Activated CD4-positive, alpha-beta T cell treated with anti-CD3 and anti-CD28 coated beads, Interleukin-2, Interleukin-6, amounts not matched to agents 100 ng/mL and 50 ng/mL, durations not matched to agents 16 hours and 8 hours (primary cell): ENCODE measurements at places on chromosomes 3 and 15.
A peak's percentile ranks its signal among the peaks of the same experiment; 100 is the strongest.

- DNase-seq: no peak
Observed at GRCh38 chr3:131350506-131350905, 31.1 kb upstream of the NUDT16 start.

GRCh38 chr3:28287046-28287445 lies 45.6 kb downstream of the CMC1 start:
- DNase-seq: no peak

- DNase-seq: peak; percentile 74
Observed at GRCh38 chr15:96330450-96331143, at the start of gene NR2F2. Gene NR2F2 (plus strand): TSS chr15:96330700. CDS start chr15:96332106, 1,406 bp downstream.

DNA sequence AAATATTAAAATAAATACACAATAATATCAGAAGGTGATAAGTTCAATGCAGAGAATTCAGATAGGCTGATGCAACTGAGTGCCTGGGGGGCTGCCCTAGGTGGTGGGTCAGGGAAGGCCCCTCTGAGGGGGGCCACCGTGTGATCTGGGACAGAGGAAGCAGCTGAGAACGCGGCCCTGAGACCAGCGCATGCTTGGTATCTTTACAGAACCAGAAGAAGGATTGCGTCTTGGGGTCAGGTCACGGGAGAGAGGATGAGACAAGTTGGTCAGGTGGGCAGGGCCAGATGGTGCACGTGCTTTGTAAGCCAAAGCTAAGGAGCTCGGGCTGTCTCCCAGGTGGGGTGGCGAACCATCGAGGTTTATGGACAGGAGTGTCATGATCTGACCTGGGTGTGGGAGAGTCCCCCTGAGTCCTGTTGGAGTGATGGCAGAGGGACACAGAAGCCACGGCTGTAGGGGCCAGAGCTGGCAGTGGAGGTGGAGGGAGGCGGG lies 121.2 kb downstream of the ETFA start:
- no peak for DNase-seq

DNA sequence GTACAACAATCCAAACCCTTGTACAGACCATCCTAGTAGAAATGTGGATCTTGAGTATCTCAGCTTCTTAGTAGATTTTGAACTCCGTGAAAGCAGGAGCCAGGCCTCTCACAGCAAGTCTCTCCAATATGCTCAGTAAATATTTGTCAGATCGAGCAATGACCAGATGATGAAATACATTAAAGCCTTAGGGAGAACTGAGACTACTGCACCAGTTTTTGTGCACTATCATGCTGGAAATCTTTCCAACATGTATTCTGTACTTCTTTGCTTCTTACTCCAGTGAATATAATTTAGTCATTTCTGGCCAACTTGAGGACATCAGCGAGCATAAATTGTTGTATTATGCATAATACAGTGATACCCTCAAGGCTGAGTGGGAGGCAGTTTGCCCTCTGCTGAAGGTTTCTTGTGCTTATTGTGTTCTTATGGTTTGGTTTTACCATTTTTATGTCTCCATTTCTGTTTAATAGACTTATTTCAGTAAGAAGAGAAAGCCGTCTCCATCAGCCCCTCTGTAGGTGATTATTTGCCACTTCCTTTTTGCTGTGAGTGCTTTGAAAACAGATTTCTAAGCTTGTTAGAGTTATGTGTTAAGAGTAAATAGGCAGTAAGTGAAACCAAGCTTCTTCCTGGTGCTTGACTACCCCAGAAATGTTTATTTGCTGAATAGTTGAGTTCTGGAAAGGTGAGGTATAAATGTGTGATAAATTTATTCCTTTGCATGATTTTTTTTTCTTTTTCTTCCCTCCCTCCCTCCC lies 147.1 kb downstream of the PGPEP1L start:
- no peak for DNase-seq

DNA sequence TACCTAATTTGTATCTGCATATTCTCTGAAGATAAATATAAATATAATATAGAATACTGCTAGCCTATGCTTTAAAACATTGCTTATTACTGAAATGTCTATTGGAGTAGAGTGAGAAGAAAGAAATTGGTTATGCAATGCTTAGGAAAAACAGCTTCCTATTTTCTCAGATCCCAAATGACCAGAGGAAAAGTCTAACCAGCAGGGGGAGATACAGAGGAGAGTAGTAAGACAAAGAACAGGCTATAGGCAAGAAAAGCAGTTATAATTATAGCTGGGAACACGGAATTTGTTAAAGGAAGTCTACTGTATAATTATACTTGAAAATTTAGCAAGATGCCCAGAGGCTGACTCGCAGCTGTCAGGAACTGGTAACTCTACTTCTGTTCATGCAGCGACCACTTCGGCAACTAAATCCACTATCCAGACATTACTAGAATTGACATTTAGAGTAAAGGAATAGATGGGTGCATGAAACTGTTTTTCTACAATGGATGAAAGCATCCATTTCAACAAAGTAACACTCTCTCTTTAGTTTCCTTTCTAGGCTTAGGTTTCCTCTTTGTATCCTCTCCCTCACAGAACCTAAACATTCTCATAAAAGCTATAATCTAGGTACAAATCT lies 97.2 kb downstream of the TBC1D5 start:
- peak; percentile 13 for DNase-seq

- no peak for DNase-seq
Observed at GRCh38 chr3:168585544-168585943, 489.8 kb upstream of the GOLIM4 start.

DNA sequence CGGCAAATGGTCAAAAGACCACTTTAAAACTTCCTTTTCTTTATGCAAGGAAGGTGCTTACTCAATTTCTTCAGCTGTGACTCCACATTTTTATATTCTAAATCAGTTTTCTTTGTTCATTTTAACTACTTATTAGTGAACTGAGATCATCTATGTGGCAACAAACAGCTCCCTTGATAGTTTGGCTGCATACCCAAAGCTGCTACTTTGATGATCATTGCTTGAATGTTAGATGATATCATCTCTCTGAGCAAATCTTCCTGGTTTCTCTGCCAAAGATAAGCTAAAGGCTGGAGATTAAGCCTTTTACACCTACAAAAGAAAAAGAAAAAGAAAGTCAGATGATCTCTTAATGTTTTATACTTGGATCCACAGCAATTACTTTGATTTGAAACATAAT lies 95.5 kb downstream of the DPH6 start:
- no peak for DNase-seq

- DNase-seq: no peak
Observed at GRCh38 chr3:42846685-42847522, 28.8 kb downstream of the CYP8B1 start.

- no peak for DNase-seq
Observed at GRCh38 chr3:3023111-3023745, 86.9 kb downstream of the IL5RA start.

DNA sequence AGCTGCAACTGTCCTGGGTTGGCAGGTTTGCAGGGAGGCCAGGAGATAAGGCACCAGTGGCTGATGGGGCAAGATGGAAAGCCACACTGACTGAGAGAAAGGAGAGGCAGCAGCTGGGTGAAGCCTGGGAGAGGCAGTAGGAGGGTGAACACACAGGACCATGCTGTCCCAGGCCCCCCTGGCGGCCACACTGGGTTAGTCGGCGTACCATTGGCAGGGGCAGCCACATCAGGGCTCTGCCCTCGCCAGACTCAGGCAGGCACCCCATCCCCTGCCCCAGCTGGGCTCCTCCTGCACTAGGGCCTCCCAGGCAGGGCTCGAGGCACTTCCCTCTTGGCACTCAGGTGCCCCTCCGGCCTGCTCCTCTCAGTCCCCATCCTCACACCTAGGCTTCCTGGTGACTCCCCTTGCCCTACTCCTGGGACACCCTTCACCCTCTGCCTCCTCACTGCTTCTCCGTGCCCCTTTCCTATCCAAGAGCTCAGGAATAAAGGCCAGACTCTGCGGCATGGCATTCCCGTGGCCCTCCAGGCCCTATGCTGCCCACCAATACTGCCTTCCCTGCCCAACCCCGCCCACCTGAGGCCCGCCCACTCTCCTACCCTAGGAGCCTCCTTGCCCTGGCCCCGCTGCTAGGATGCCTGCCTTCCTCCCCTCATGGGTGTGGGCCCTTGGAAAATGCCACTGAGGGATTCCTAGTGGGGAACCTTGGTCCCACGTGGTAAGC lies 28.7 kb upstream of the DUSP7 start:
- no peak for DNase-seq

DNA sequence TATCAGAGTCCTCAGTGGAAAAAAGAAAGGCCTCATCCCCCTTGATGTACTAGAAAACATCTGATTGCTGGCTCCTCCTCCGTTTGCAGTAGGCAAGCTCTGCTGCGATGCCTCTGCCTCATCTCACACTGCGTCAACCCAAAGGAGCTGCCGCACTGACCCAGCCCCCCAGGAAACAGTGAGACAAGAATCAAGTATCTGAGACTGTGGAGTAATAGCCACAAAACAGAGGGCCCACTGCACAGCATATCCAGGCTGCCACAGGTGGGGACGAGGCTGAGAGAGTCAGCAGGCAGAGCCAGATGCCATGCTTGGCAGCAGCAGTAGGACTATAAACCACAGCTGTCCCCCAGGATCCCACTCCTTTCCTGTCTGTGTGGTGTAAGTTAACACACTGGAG lies 165.9 kb downstream of the STAC start:
- no peak for DNase-seq

GRCh38 chr3:100189444-100189964 lies 71.3 kb upstream of the TBC1D23 start:
- DNase-seq: no peak

DNA sequence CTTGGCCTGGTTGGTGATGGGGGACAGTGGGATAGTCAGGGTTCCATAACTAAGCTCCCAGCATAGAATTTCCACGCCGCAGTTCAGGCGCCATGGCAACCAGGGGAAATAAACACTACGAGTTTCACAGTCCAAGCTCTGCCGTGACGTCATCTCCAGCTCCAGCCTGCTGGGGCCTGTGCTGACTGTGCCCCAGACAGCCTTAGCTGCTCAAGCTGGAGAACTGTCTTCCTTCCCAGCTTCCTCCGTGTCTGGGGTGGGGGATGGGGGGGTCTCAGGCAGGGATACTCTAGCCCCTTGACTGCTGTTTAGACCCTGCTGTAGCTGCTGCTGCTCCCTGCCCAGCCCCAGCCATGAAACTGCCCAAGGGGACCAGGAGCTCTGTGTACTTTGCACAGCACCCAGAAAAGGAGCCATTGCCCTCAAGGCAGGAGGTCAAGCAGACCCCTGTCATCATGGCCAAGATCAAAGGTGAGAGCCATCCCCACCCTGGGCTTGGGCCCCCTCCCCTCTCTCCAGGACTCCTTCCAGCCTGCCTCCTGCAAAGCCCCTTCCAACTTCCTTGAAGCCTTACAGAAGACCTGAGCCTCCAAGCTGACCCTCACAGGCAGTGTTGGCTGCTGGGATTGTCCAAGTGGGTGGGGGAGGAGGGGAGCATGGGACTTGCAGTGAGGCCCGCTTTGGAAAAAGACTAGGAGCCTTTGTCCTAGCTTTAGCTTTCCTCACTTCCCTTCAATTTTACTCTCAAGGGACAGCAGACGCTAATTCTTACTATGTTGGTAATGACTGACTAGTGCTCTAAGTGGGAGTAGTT lies 11.4 kb upstream of the CSPG4 start:
- peak; percentile 53 for DNase-seq

DNA sequence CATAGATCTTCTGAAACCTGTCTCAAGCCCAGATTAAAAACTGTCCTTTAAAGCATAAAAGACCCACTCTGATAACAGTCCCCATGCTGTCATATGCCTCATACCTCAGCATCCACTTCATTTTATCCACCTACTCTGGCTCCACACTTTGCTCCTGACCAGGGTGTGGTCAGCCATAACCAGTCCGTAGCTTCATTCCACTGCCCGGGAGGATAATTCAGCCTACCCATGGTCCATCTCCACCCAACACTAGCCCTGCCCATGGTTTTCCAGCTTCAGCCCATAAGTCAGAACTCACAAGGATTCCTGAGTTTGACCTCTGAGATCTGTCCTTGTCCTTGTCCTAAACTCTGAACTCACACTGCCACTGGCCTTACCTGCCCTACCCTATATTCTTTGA lies 262.1 kb upstream of the MANF start:
- no peak for DNase-seq

- DNase-seq: no peak
Observed at GRCh38 chr3:142890592-142890991, 1.7 kb upstream of the PCOLCE2 start.

DNA sequence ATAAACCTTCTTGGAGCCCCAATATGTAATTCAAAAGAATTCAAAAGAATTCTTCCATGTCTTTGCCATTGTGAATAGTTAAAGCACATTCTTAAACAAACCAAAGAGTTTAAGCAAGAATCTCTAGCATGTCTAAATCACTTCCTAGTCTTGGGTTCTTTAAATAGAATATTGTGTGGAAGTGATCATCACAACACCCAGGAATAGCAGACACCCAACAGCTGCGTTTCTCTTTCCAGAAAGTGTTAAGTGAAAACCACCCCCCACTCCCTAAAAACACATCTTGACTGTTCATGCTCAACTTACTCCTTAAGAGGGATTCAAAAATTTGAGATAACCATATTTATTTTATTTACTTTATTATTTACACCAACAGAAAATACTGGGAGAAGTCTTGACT lies 24.1 kb upstream of the CAPN7 start:
- DNase-seq: no peak

DNA sequence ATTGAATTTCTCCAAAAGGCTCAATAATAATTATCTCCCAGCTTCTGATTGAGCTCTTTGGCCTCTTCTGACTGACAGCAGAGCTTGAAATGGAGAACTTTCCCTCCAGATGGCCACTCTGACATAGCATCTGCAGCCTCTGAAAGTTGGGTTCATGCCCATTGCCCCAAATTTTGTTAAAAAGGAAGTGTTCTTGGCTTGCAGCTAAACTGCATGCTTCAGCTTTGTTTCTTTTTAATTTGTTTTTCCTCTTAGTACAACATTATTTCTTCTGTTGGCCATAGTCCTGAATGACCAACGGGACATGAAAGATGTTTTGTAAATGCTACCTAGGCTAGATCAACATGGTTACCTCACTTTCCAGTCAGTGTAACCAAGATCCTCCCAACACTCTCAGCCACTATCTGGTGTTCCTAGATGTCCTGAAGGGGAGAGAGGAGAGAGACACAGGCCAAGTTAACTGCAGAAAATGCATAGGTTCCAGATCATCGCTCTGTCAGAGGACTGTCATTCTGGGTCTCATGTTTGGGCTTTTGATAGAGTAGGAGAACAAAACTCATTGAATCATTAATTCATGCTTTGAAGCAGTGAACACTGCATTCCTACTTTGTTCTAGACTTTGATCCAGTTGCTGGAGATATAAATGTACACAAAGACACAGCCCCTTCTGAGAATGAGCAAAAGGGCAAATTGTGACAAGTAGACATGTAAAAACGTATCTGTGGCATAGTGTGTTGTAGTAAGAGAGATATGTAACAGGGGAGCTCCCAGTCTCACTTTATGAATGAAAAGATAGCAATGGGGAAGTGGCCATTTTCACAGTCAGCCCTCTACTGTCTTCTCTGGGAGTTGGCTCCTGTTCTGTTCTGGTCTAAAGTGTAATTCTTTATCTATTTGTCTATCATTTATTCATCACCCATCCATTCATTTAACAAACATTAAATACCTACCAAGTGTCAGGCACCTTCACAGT lies 156.2 kb downstream of the ZNF621 start:
- DNase-seq: no peak

- no peak for DNase-seq
Observed at GRCh38 chr3:23387286-23387918, 184.3 kb downstream of the UBE2E2 start.
